Fibroblast of mammary gland (primary cell): ENCODE measurements at places on chromosomes 3 and 15.

DNA sequence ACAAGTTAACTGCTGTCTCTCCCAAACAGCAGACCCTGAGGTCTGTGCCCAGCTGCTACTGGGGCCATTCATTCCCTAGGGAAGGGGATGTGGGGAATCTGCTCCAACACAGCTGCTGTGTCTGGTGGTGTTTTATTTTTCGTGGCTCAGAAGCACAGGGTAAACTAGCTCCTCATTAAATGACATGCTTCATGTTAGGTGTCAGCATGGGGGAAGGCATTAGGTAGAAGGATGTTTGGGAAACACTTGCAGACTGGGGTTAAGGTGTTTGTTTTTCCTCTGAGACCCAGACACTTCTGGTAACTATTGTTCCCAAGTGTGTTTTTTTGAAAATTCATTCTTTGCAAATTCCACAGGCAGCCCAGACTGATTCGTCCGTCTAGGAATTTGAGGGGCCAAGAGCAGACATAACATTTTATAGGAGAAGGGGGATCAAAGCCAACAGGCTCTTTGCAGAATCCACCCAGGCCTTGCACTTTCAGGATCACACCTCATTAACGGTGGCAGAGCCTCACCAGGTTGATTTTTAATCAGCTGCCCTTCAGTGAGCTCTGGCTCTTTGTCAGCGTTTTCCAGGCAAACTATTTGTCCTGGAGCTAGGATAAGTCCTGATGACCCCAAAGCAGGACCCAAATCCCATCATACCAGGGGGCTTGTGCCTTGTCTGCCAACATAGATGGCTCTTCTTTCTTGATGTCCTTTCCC, 65.4 kb upstream of the ITGA11 start:
- no peak for DNase-seq

DNA sequence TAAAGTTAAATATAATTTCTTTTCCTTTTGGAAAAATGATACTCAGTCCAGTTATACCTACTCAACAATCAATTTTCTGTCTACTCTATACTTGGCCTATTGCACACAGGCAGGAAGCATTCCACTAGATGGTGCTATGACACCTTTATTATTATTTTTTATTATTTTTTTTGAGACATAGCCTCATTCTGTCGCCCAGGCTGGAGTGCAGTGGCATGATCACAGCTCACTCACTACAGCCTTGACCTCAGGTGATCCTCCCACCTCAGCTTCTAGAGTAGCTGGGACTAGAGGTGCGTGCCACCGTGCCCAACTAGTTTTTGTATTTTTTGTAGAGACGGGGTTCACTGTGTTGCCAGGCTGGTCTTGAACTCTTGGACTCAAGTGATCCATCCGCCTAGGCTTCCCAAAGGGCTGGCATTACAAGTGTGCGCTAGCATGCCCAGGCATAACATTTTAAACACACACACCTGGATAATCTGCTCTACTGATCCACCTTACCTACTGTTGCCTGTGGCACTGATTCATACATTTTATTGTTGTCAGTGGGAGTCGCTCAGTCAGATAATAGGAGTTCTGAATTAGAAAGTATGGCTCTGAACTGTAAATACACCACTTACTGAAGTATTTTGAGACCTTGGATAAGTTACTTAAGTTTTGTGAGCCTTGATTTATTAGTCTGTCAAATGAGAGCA, 56.2 kb downstream of the EIF3J start:
- DNase-seq: peak; percentile 26

- no peak for DNase-seq
Measured at GRCh38 chr3:173685456-173685855, 287.9 kb downstream of the NLGN1 start.

- no peak for DNase-seq
Measured at GRCh38 chr3:69130689-69131088, 8.3 kb upstream of the LMOD3 start.

- peak; percentile 8 for DNase-seq
Measured at GRCh38 chr15:85168642-85169173, 187.1 kb downstream of the PDE8A start.

- no peak for DNase-seq
Measured at GRCh38 chr3:197800379-197800778, 9.3 kb downstream of the LRCH3 start.

DNA sequence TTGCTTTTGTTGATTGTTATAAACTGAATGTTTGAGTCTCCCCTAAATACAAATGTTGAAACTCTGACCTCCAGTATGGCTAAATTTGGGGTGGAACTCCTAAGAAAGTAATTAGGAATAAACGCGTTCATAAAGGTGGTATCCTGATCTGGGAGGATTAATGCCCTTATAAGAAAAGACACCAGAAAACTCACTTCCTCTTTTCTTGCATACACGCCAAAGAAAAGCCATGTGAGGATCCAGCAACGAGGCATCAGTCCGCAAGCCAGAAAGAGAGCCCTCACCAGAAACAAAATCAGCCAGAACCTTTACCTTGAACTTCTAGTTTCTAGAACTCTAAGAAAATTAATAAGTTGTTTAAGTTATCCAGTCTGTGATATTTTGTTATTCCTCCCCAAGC, 37.4 kb upstream of the AZI2 start:
- no peak for DNase-seq

- DNase-seq: no peak
Measured at GRCh38 chr3:126104028-126104635, 20.2 kb upstream of the SLC41A3 start.

- DNase-seq: peak; percentile 73
Measured at GRCh38 chr15:41408234-41408641, 5.9 kb upstream of the NDUFAF1 start.

DNA sequence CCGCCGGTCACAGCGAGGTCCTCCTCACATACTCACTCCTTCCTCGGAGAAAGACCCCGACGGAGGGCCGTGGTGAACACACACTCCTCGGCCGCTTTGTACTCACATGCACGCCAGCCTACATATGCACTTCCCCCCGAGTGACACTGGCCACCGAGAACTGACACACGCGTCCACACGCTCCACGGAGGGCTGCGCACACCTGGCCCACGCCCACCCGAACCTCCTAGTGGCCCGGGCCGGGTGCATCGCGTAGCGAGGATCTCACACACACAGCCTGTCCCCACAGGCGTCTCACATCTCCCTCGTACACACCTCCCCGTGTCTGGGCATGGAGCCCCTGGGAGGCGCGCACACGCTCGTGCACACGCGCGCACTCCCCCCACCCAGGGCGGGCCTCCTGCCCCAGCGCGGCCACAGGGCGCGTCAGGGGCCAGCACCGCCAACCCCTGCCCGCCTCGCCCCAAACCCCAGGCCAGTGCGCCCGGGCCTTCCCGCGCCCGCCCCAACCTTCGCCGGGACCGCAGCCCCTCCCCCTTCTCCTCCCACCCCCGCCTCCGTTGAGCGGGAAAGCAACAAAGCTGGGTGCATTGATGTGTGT, 411 bp upstream of the C3orf70 start:
- DNase-seq: no peak

GRCh38 chr3:126858401-126858800, 124.5 kb upstream of the PLXNA1 start:
- no peak for DNase-seq

GRCh38 chr3:164465172-164465571, 613.1 kb downstream of the SI start:
- peak; percentile 58 for DNase-seq

GRCh38 chr3:112804021-112804420, 42.6 kb downstream of the CD200R1L start:
- no peak for DNase-seq

GRCh38 chr15:98541519-98541918, 106.8 kb upstream of the IGF1R start:
- DNase-seq: no peak

GRCh38 chr15:89089316-89090230, 1.3 kb downstream of the ABHD2 start:
- DNase-seq: no peak

DNA sequence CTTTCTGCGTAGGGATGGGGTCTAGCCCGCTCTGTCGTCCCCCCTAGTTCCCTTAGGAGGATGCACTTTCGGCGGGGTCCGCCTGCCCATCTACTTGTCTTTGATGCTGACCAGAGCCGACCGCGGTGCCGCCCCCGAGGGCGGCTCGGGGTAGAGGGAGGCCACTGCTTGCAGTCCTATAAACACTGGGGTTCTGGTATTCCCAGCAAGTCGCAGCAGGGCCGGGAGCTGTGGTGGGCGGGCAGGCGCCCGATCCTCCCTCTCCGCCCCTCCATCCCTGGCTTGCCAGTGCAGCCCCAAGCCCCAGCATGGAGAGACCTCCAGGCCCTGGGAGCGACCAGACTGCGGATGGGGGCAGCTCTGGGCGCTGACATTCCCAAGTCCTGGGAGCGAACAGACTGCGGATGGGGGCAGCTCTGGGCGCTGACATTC, 830 bp downstream of the SEMA4B start:
- DNase-seq: no peak

DNA sequence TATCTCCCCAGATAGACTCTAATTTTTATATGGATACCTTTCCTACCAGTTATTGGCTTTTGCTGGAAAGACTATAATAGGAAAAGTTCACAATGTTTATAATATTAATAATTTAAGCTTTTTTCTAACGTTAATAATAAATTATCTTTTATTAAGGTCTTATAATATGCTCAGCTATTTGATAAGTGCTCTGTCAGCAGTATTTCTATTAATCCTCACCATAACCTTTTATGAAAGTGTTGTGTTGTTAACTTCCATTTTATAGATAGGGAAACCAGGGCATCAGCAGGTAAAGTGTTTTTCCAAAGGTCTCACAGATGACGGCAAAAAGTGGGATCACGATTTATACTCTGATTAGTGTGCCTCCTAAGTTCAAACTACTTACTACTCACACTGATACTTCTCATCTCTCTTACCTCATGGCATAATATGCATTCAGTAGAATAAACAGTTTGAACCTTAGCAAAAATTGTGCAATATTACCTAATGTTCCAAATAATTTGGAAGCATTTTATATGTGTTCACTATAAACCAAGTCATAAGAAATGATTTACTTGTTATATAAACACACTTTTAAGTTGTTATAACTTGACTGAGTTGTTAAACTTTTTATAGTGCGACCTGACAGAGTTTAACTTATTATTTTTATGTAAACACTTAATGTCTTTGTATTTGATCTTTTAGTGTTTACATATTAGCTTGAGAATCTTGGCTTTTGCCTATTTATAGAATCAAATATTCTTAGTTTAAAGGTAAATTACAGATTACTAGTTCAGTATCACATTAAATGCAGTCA, 274.9 kb upstream of the DCBLD2 start:
- DNase-seq: no peak

GRCh38 chr3:18215639-18216038, 209.5 kb downstream of the SATB1 start:
- DNase-seq: no peak

GRCh38 chr3:69200384-69201068, 78.1 kb upstream of the LMOD3 start:
- DNase-seq: peak; percentile 78

GRCh38 chr3:55178336-55178735, 250.5 kb upstream of the LRTM1 start:
- no peak for DNase-seq

DNA sequence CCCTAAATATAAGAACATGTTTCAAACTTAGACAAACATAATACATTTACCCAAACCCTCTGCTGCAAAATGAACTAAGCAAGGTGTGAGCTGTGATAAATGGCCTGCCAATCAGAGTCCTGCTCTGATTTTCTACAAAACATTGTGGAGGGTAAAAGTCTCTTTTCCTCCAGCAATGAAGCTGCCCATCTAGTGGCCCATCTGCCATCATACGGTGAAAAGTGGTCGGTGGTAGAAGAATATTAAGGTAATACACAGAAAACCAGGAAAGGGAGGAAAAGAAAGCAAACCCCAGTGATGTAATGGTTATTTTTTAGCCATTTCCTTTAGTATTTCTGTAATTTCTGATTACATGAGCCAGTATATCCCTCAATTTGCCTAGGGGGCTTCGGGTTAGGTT, 838.1 kb downstream of the TBL1XR1 start:
- no peak for DNase-seq

GRCh38 chr3:42473083-42473932, 29.1 kb upstream of the VIPR1 start:
- DNase-seq: peak; percentile 22

DNA sequence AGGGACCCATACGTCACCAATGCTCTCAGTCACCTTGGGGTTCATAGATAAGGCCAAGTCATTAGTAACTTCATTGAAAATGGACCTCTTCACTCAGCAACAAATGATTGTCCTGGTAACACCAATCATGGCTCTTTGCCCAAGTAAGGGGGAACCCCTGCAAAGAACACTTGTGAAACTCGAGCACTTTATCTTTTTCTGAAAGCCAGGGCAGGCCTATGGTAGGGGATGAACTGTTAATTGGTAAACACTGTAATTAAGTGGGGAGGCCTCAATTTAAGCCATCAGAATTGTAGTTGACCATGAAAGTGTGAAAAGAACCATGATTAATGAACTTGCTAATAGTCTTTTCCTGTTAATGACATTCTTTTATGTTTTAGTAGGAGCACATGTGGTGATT, 73.3 kb downstream of the ABHD5 start:
- no peak for DNase-seq

- no peak for DNase-seq
Measured at GRCh38 chr3:149588909-149589308, 68.9 kb downstream of the WWTR1 start.

GRCh38 chr15:52112203-52112750, 298 bp downstream of the BCL2L10 start:
- DNase-seq: no peak

DNA sequence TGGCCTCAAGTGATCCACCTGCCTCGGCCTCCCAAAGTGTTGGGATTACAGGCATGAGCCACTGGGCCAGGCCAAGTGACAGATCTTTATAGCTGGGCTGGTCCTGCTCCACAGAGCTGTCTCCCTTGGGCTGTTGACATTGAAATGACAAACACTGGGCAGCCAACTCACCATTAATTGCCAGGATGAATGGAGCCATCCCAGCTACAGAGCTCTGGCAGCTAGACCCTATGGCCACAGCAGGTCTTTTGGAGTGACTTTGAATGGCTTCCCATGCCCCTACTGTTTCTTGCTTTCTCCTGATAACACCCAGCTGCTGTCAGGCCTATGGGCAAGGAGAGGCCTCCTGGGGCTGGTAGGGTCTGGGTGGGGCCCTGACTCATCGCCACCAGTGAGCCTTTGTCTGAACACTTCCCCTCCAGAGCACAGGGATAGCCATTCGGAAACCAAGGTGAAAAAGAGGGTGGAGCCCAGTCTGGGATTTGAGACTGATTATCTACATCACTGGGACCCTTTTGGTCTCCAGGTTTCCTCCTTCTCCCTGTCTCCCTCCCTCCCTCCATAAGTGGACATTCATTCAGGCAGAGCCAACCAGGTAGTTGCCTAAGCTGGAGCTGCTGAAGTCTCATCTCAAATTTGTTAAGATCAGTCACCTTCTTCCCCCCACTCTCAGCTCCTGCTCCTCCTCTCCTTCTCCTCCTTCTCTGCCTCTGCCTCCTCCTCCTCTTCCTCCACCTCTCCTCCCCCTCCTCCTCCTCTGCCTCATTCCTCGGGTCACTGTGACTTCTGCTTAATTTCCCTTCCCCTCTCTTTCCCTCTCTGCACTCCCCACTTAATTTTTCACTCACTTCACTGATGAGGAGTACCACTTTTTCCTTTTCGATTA, 34.0 kb downstream of the BHLHE40 start:
- DNase-seq: peak; percentile 38

- peak; percentile 29 for DNase-seq
Measured at GRCh38 chr15:73844356-73844755, 29.0 kb upstream of the TBC1D21 start.
